ENCODE measurements at places on chromosomes 1 and 21. TPM values are rescaled to one million over a fixed set of nuclear protein-coding genes. Genes with fewer than 3 reads are reported as not detected.

Gene L1TD1
- 0.17 TPM for total RNA-seq

Gene C1QA
- total RNA-seq, result not detected

Gene CHIA
- total RNA-seq, result not detected

Gene SHE
- total RNA-seq, result 0.15 TPM

Gene OPTC
- not detected for total RNA-seq

Gene KCNJ9
- not detected for total RNA-seq

Gene LIPI
- not detected for total RNA-seq

Gene RASSF5
- 2.8 TPM for total RNA-seq

Gene NPPB
- not detected for total RNA-seq

Gene GBP4
- total RNA-seq, result 0.15 TPM

Gene AMY1C
- total RNA-seq, result not detected

Gene PHLDA3
- 99.2 TPM for total RNA-seq

Gene CTH
- total RNA-seq, result 4.4 TPM

Gene SPOCD1
- 76.4 TPM for total RNA-seq

Gene GCSAML
- not detected for total RNA-seq

Gene FAM163A
- total RNA-seq, result not detected

Gene SLAMF1
- not detected for total RNA-seq

Gene KRTAP19-1
- total RNA-seq, result not detected

Gene S100A8
- total RNA-seq, result not detected

Gene SPRR1A
- total RNA-seq, result not detected

Gene LCE1A
- not detected for total RNA-seq

Gene CDC7
- total RNA-seq, result 7.3 TPM

Gene LEFTY1
- not detected for total RNA-seq

Gene RGS16
- total RNA-seq, result 0.66 TPM

Gene GREM2
- total RNA-seq, result 7.7 TPM

Gene ACTN2
- total RNA-seq, result under 0.01 TPM

Gene MROH9
- total RNA-seq, result not detected

Gene ARL8A
- 17.0 TPM for total RNA-seq

Gene CR2
- total RNA-seq, result not detected

Gene COL9A2
- 7.1 TPM for total RNA-seq

Gene CLEC20A
- not detected for total RNA-seq

Gene HSD3B2
- not detected for total RNA-seq

Gene GOLT1A
- total RNA-seq, result not detected

Gene SLC35F3
- not detected for total RNA-seq

Gene SLC6A9
- total RNA-seq, result 7.4 TPM
